Fibroblast of upper back skin (primary cell): ENCODE measurements at places on chromosomes 7 and 10.

GRCh38 chr7:20021831-20022230 is 195.4 kb downstream of the MACC1 start:
- DNase-seq: peak; percentile 71

DNA sequence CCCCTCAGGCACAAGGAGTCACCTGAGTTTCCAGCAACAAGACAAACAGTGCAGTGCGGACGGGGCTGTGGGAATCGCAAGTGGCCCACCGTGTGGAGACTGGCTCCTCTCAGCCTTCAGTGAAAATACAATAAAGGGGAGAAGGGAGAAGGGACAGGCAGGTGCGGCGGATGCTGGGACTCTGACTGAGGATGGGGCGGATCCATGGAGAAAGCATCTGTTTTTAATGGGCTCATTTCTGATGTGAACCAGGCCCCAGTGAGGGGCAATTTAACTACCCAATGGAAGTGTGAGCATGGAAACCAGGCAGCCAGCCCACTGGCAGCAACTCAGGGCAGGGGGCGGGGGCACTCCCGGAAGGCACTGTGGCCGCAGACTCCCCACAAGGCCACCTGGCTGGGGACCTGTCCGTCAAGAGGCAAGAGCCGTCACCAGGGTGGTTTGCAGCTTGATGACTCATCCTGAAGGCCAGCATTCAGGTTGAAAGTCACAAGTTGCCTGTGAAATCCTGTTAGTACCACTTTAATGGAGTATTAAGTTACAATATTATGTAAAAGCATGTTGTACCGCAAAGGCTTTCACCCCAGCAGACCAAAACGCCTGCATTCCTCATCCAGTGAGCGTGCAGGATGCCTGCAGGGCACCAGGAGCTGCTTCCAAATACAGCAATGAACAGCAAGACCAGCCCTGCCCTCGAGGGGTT is 476.4 kb downstream of the PTPRN2 start:
- no peak for DNase-seq

GRCh38 chr7:74454925-74455288 is 1.2 kb downstream of the GTF2IRD1 start:
- DNase-seq: no peak

DNA sequence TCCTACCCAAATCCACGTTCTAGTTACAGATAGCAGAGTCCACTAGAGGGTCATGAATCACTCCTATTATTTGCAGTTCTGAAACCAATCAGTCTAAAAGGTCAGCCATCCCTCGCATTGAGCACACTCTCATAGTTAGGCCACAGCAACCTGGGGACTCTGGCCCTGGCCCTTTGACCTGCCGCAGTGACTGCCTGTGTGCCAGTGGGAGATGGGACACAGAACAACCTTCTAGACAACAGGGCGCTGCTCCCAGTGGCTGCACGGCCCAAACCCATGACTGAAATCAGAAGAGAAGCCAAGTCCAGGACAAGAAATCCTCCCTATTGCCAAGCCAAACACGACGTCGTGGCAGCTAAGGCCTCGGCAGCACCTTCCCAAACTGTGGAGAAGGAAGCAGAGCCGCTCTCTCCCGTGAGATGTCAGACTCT is 158.5 kb downstream of the HERPUD2 start:
- no peak for DNase-seq

- no peak for DNase-seq
Measured at GRCh38 chr10:110065269-110065668, 57.5 kb downstream of the ADD3 start.

DNA sequence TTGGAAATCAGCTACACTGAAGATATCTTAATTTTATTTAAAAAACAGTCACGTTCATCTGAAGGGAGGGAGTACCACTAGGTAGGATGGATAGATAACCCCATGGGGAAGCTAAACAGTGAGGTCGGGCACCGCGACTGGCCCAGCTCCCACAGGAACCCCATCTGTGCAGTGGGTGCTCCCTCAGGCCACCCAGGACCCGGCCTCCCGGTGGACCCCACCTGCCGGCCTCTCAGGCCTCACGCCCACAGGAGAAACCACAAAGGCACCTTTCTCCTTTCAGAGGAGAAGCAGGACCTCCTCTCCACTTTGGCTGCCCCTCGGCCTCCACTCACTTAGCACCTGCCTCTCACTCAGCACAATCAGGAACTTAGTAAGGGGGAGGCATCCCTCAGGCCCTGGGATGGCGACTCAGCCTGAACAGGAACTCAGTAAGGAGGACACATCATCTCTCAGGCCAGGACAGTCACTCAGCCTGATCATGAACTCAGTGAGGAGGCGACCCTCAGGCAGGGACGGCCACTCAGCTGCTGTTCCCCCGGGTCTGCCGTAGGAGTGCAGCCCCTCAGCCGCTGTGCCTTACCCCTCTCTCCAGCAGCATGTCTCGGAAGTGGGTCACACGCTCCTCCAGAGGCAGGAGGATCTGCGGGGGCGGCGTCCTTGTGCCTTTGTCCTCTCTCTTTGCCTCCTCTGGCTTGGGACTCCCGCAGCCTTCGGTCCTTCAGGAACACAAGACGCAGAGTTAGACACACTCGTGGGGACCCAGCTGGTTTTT is 195.1 kb downstream of the TCERG1L start:
- no peak for DNase-seq

- DNase-seq: peak; percentile 18
Measured at GRCh38 chr7:13990319-13990983, 985 bp upstream of the ETV1 start.

DNA sequence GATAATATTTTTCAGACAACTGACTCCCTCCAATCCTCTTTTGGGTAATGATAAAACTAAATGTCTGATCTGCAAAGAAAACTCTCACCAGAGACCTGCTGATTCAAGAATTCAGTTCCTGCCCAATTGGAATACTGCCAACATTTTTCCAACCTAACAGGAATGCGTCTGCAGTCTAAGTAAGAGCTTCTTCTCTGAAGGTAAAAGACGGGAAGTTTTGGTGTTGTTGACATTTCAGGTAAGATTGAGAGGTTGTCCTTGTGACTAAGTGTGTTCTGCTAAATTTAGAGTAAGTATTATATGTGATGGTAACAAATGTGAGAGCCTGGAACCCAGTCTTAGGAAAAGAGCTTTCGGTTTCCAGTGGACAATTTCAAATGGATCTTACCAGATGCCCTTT is 17.6 kb downstream of the IFIT5 start:
- peak; percentile 84 for DNase-seq

- peak; percentile 50 for DNase-seq
Measured at GRCh38 chr10:104255311-104255981, 754 bp downstream of the GSTO1 start.

- DNase-seq: no peak
Measured at GRCh38 chr10:29608062-29608461, 26.7 kb downstream of the SVIL start.

DNA sequence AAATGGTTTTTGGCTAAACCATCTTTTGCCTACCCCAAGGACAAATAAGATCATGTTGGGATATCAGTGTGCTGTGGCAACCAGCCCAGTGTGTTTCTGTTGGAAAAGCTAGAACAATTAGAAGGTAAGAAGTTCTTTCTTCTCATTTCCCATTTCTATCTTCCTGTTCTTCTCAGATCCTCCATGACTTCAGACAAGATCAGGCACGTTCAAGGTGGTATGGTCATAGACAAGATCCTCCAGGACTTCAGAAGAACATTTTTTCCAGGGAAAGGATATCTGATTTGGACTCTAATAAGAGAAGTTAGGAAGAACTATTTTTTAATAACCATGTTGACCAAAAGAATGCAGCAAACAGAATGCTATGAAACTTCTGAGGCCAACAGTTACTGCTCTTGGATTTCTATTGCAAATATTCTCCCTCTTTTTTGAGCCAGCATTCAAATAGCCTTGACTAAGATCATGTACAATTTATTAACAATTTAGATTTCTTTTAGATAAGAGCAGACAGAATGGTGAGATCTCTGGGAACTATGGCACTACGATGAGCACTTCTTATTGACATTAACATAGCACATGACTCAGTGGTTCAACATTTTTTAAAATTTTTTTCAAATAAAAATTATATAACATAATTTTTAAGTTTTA is 15.9 kb downstream of the HYCC1 start:
- no peak for DNase-seq

- peak; percentile 61 for DNase-seq
Measured at GRCh38 chr10:133326745-133327650, 9.7 kb downstream of the CALY start.
